Muscle of leg (tissue), 16 donors: ENCODE measurements at places on chromosomes 4 and X.
A peak's percentile ranks its signal among the peaks of the same experiment; 100 is the strongest.

GRCh38 chr4:62644372-62644771 is 1444.2 kb downstream of the ADGRL3 start:
- peak; percentile 49 for DNase-seq

DNA sequence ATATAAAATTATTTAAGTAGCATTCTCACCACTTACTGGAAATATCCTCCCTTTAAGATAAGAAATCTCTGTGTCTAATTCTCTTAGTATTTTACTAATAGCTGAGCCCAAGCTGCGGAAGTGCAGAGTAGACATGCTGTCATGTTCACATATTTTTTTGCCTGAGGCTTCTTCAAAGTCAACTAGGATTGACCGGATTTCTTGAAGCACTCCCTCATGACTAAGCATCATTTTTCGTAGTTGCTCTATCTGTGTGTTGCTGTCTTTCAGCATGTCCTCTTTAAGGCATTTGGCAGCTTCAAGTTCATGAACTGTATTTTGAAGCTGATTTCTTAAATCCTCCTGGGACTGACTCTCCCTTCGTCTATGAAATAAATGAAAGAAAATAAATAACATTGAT is 36.9 kb downstream of the CCDC158 start:
- no peak for DNase-seq

DNA sequence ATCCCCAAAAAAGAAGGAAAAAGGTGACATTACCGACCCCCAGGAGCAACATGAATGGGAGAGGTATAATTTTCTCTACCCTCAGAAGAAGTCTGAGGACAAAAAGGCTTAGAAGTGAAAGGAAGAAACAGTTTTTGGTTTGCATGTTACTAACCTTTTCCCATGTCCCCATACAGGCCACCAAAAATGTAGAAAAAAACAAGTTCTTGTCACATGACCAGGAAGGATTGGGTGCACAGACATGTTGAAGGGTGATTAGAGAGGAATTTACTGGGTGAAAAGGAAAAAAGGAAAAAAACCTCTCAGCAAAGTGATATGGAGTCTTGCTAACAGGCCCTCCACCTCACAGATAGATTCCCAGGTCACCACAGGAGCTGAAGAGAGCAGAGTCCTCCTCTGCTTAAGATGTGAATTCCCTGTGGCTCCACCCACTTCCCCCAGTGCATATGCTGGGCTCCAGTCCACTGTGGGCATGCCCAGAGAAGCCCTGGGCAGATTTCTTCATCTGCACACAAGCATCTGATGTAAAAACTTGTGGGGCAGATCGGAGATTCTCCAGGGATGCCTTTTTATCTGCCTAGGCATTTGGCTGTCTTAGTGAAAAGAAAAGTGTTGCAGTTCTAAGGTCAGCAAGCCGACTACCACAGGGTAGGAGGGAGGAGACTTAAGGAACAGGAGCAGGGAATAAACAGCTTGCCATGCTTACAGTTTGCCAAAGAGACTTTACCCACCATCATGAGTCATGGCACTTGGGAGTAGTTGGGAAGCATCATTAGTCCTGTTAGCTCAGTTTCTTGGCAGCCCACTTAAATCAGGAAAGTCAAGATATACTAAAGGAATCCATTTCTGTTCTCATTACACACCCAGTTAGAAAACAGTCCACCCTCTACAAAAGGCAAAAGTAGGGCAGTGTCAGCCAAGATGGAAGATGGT is 25.0 kb upstream of the PASD1 start:
- DNase-seq: no peak

DNA sequence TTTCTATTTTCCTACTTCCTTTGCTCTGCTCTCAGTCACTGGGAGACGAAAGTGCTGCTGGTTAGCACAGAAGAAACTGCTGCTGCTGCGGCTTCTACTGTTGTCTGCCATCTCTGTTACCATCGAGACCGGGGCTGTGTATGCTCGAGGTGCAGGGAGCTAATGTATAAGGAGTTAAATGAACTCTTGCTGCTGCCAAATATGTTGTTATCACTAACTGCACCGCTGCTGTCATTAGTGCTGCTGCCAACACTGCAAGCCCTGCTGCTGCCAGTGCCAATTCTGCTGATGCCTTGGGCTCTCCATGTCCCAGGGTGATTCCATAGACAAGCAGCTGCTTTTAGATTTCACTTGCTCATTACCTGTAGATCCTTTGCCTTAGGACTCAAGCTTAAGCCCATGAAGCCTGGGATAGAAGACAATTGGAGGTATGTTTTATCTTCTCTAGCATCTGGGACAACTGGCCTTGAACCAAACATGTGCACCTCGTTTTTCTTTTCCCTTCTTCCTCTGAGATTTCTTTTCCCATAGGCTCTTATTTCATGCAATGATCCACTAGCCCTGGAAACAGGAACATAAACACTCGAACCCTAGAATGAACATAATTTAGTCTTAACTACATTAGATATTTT is 107.8 kb downstream of the CCSER1 start:
- no peak for DNase-seq

- no peak for DNase-seq
These were observed 48.6 kb downstream of the PDGFRA start for GRCh38 chr4:54277691-54278090.

DNA sequence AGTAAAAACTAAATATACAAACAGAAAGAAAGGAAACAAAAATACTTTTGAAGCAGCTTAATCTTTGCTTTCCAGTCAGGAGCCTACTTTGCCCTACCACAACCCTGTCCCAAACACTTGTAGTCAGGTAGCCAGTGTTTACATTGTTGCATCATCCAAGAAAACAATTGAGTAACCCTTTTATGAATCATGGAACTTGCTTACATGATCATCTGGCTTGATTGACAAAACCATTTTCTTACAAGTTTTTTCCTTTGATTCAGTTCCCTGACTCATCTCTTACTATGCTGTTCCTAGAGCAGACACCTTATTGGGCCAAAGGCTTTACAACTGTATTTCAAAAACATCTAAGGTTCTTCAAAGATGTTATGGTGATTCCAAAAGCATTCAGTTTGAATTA is 740.1 kb downstream of the KLHL13 start:
- DNase-seq: no peak

DNA sequence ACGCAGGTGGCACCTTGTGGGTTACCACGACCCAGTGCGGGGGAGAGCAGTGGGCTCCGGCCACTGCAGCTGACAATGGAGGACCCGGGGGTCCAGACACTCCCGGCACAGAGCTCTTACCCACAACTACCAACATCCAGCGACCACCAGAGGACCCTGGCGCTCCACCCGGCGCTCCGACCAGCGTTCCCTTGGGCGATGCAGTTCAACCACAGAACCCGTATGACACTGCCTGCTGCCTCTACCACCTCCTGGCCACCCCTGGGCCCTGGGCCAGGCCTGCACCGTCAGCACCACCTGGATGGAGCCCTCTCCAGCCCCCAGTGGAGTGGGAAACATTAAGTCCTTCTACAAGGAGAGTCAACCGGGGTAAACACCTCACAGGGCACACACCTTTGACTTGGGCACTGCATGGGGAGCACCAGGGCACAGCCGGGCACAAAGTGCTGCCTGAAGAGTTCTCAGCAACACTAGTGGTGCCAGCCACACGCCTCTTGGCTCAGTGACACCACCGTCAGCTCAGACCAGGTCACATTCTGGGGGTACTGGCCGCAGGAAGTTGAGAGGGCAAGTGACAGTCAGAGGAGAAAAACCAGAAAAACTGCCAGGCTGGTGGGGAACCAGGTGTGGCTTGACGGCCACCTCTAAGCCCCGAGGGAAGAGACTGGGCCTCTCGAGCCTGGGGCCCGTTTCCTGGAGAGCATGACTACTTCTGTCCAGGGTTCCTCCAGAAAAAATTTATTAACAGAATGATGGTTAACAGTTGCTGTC is 2.6 kb downstream of the CTBP1 start:
- DNase-seq: peak; percentile 11

GRCh38 chr4:33090910-33091309 is 2370.7 kb downstream of the PCDH7 start:
- DNase-seq: no peak
